ENCODE measurements at places on chromosomes 6 and 20.
A peak's percentile ranks its signal among the peaks of the same experiment; 100 is the strongest.

DNA sequence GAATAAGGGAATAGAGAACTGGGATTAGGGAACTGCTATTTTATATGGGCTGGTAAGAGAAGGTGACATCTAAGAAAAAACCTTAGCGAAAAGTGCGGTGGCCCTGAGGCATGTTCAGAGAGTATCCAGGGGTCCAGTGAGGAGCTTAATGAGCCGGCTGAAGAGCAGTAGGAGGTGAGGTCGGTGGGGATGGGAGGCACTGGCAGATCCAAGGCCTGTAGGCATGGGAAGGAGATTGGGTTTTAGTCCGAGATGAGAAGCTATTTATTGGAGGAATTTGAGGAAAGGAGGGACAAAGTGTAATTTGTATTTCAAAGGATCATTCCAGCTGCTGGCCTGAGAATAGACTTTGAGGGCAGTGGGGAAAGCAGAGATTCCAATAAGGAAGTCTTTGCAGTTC lies 123.8 kb downstream of the QKI start:
- DNase-seq = no peak

GRCh38 chr20:54184071-54184470 lies 10.3 kb upstream of the CYP24A1 start:
- no peak for DNase-seq

DNA sequence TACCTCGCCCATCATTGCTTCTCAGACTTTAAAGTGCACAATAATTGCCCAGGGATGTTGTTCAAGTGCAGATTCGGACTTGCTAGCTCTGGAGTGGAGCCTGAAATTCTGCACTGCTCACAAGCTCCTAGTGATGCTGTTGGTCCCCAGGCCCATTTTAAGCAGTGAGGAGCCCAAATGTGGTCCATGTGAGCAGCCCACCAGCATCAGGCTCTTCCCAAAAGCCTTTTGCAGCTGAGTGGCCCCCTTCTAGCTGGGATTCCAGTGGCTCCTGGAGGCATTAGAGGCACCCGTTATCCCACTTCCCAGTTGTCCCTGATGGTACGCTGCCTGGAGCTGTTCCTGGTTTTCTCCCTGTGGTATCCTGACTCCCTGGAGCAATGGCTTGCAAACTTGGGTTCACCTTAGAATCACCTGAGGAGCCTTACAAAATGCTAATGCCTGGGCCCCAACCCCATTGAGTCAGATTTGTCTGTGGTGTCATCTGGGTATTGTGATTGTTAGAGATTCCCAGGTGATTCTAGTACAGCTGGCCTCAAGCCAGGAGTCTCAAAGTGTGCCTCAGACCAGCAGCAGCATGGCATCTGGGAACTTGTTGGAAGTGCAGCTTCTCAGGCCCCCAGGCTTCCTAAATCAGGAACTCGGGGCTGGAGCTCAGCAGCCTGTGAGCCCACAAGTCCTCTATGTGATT lies 186.9 kb upstream of the SLC24A3 start:
- DNase-seq = no peak

- no peak for DNase-seq
Observed at GRCh38 chr20:63958964-63959698, 2.9 kb upstream of the UCKL1 start.

GRCh38 chr6:117927866-117928265 lies 20.8 kb downstream of the SLC35F1 start:
- DNase-seq = no peak

DNA sequence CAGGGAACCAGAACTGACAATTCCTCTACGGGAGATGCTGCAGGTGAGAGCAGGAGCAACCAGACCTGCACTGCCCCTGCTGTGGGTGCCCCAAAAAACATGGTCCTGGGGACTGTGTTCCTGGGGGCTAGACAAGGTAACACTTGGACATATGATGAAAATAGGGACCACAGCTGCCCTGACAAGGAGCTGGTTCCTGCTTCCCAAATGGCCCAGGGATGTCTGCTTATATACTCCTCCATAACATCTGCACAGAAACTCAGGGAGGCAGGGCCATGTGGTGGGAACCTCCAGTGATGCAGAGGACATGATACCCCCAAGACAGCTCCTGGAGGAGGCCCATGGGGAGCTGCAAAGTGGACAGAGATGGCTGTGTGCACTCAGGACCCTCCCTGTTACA lies 19.8 kb downstream of the HLA-F start:
- no peak for DNase-seq

DNA sequence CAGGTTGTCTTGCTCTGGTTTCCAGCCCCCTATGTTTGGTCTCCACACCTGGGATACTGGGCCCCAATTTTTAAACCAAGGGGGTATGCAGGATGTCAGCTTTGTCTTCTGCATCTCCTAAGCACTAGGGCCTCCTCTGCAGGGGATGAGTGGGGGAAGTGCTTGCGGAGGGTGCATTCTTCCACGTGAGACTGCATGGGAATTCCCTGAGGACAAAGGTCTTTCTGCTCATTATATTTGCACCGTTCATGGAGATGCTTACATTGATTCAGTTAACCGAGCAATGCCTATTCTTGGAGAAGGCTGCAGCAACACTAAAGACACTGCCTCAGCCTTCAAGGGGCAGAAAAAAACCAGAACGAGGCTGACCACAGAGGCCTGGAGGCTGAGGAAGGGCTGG lies 45.4 kb downstream of the RAB44 start:
- peak; percentile 61 for DNase-seq

GRCh38 chr20:23515250-23515939 lies 24.5 kb downstream of the CST8 start:
- no peak for DNase-seq

DNA sequence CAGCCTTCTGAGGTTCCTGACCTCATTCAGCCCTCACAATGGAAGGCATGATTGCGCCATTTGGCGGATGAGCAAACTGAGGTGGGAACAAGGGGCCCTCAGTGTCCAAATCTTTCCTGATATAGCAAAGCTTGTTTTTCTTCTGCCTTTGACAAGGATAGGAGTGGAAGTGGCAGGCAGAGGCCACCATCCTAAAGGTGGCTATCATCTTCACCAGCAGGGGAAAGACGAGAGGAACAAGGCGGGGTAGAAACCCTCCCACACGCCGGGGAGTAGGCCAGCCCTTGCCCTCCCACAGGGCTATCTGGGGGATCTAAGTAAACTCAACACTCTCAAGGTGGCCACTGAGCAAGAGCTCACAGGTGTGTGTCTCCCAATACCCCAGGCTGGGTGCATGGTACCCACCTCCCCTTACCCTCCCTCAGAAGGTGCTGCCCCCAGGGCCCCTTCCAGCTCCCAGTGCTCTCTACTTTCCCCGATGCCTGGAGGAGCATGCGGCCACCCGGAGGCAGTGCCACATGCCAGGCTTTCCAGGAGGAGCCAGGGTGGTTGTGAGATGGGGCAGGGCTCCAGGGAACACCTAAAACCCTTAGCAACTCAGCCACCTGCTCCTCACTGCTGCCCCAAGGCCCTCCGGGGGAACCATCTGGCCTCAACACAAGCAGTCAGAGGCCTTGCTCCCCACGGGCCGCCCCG lies 11.2 kb downstream of the SPDEF start:
- no peak for DNase-seq

- peak; percentile 75 for DNase-seq
Observed at GRCh38 chr20:63955281-63955826, 862 bp downstream of the UCKL1 start.

DNA sequence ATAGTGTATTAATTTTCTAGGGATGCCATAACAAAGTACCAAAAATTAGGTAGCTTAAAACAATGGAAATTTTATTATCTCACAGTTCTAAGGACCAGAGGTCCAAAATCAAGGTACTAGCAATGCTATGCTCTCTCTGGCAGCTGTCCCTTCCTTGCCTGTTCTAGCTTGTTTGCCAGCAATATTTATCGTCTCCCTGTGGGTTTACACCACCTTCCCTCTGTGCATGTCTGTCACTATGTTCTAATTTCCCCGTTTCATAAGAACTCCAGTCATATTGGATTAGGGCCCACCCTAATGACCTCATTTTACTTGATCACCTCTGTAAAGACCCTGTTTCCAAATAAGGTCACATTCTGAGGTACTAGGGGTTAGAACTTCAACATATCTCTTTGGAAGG lies 217.2 kb downstream of the IBTK start:
- DNase-seq = no peak

GRCh38 chr6:13367396-13367795 lies 39.1 kb upstream of the TBC1D7 start:
- DNase-seq = no peak

DNA sequence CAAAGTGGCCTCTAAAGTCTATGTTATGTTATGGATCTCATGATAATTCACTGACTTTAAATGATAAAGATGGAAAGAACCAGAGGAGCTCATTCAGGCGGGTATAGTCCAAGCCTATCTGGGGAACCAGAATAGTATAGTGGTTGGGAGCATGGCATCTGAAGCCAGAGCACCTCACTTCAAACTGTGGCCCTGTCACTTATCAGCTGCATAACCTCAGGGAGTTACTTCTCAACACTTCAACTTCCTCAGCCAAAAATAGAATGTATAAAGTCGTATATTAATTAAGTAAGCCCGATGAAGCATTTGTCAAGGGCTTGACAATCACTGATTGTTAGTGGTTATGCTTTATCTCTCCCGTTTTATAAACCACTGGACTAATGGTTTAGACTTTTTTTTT lies 112.7 kb downstream of the RTN4IP1 start:
- no peak for DNase-seq

DNA sequence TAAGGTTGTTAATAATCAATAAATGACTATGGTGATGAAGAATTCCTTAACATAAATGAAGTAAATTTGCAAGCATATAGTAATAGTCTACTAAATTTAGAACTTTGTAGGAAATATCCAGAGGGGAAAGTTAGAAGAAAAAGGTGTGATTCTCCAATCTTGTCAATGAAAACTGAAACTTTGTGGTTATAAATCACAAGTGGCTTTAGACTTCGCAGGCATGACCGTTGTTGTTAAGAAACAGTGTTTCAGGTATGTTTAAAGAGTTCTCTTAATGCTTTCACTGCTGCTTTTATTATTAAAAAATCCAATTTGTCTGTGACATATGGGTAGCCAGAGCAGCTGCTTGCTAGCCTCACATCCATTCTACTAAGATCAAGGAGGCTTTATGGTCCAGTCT lies 475.6 kb upstream of the ADGRB3 start:
- DNase-seq = no peak

- DNase-seq = no peak
Observed at GRCh38 chr20:61761453-61762166, 304.1 kb downstream of the TAF4 start.

- DNase-seq = no peak
Observed at GRCh38 chr20:58141496-58141895, 87.0 kb downstream of the ANKRD60 start.

DNA sequence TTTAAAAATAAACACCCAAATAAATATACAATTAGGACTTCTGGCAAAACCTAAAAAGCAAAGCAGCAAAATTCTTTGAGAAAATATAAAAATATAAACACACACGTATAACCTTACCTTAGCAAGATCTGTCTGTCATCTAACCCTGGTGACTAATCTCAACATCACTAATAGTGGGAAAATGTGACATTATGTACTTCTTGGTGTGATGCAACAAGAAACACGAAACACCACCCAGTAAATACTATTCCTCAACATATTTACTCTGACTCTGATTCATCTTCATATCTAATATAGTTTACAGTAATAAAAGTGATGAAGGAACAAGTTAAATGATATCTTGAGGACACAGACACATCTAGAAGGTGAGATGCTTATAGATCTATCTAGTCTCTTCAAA lies 332.6 kb upstream of the MANEA start:
- no peak for DNase-seq

DNA sequence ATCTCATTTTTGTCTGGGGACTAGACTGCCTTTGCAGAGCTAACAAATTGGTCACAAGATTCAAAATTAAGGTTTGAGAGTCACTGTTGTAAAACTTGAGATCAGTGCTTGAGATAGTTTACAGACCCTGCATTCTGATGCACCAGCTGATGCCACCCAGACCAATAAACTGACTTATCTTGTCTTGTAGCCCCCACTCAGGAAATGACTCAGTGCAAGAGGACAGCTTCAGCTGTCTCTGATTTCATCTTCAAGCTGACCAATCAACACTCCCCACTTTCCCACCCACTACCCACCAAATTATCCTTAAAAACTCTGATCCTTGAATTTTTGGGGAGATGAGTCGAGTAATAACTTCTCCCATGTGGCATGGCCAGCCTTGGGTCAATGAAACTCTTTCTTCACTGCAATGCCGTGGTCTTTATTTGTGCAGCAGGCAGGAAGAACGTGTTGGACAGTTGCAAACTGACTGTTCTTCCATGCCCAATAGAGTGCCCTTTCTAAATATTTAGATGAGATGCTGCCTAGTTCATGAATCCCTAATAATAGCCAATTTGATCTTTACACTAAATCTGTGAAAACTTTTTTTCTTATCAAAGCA lies 48.3 kb upstream of the PROKR2 start:
- DNase-seq = no peak

GRCh38 chr6:56148488-56149186 lies 98.7 kb downstream of the COL21A1 start:
- no peak for DNase-seq

GRCh38 chr6:399785-400534 lies 8.4 kb downstream of the IRF4 start:
- DNase-seq = no peak

GRCh38 chr20:4161401-4162251 lies 146.3 kb upstream of the RNF24 start:
- no peak for DNase-seq

DNA sequence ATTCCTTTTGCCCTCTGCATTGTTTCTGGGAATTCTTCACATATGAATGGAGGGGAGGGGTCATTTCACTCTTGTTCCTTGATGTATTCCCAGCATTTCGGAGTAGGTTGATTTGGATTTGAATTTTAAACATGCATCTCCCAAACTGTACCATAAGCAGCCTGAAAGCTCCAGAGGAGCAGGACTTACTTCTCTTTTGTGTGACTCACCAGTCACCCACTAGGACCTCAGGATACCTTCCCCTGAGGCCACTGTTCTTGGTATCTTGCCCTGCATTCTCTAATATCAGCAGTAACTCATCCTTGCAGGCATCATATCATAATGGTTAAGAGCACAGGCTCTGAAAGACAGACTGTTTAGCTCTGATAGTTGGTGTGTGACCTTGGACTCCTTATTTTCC lies 703 bp downstream of the MRPL2 start:
- DNase-seq = no peak

DNA sequence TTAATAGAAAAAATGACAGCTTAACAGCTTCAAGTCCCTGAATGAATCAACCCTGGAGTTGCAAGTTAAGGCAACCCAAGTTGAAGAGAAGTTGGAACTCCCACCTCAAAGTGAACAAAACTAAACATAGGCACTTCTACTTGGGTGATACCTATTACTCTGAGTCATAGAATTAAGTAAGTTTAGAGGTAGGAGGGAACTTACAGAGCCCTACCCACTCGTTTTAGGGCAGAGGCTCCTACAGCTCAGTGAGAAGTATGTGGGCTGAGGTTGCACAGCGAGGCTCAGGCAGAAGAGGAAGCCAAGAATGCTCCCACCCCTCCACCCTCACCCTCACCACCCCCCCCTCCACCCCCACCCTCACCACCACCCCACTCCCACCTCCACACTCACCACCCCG lies 42.2 kb downstream of the NFATC2 start:
- no peak for DNase-seq

DNA sequence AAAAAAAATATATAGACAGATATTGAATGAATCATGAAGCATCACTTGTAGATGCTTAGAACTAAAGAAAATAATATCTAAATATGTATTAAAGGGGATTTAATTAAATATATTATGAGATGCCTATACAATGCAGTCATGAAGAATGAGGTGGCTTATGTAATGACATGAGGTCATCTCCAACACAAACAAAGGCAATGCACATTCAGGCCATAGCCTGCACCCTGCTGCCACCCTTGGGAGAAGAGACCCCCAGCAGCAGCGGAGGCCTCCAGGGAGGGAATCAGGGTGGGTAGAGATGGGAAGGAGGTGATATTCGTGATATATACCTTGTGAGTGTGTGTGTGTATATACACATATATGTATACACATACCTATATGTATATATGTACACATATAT lies 26.4 kb upstream of the SSTR4 start:
- DNase-seq = no peak
